ENCODE measurements at places on chromosomes 2 and 18.

GRCh38 chr2:85181134-85181631 lies 48.0 kb downstream of the TCF7L1 start:
- no peak for DNase-seq

GRCh38 chr18:36640021-36640952 lies 188.5 kb downstream of the TPGS2 start:
- no peak for DNase-seq

- DNase-seq, result no peak
These were observed 105.5 kb downstream of the GRB14 start for GRCh38 chr2:164515734-164516133.

DNA sequence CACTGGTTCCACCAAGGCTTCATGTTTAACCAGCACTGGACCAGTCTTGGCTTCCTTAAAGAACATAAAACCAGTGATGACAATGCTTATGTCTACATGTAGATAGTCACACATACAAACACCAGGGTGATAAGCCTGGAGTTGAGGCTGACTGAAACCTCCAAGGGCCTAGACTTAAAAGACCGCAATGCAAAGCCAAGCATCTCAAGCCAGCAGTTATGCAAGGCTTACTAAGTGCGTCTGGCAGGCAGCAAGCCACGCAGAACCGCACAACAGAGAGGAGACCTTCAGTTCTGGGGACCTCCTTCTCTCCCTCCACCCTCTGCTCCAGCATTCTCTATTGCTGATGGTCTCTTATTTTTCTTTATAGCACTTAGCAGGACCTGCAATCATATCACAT lies 63.2 kb upstream of the ACAA2 start:
- no peak for DNase-seq

- peak; percentile 31 for DNase-seq
These were observed 62.2 kb downstream of the ADNP2 start for GRCh38 chr18:80171054-80171872.

GRCh38 chr2:38600921-38601455 lies 1.7 kb downstream of the HNRNPLL start:
- no peak for DNase-seq

DNA sequence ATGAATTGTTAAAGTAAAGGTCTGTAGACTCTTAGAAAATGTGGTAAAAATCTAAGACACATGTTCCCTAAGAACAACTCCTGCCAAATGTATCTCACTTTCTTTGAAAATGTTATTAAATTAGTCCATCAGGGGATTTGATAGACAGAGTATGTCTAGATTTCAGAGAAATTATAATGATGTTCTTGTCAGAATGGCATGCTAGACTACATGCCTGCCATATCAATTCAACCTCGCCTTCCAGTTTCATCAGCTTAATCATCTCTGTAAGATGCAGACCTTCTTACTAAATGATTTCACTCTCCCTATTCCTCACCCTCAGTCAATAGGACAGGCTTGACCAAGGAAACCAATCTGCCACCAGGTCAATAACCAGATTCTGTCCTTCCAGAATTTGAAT lies 368.4 kb downstream of the TXNL1 start:
- no peak for DNase-seq

DNA sequence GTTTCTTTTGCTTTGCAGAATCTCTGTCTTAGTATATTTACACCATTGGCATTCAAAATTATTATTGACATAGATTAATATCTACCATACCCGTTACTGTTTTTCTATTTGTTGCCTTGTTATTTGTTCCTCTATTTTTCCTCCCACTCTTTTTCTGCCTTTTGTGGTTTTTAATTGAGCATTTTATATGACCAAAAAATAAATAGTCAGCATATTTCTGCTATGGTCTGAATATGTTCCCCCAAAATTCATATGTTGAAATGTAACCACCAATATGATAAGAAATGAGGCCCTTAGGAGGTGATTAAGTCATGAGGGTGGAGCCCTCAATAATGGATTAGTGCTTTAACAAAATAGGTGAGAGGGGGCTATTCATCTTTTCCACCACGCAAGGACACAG lies 35.3 kb downstream of the ADRA2B start:
- DNase-seq, result no peak

GRCh38 chr2:82139979-82140611 lies 1835.5 kb upstream of the LRRTM1 start:
- DNase-seq, result no peak

GRCh38 chr2:230668184-230668938 lies 44.3 kb upstream of the CAB39 start:
- DNase-seq, result no peak

DNA sequence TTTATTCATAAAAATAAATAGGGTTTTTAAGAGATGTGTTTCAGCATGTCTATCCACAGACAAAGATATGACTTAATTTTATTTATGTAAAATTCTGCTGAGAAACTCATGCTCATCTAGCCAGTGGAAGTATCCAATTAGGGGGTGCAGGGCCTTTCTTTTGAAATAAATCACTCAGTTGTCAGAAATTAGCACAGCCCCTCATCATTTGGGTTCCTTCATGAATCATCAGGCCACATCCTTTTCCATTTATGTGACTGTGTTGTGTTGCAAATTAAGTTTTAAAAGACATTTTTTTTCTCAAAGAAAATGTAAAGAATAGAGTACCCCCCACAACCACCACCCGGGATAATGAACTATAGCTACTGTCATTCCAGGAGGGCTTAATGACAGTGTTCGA lies 185.8 kb downstream of the NRP2 start:
- no peak for DNase-seq

DNA sequence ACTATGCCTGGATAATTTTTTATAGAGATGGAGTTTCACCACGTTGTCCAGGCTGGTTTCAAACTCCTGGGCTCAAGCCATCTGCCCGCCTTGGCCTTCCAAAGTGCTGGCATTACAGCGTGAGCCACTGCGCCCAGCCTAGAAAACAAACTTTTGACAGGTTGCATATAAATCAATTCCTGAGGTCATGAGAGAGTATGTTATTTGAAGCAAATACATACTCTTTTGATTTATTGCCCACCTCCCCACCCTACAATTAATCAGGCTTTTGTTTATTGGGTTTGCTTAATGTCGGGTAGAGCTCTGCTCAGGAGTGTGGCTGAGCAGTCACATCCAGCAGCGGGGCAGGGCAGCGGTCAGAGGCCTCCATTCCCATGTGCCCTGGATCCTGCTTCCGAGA lies 37.9 kb upstream of the ASB1 start:
- DNase-seq, result no peak

- DNase-seq, result no peak
These were observed 1.6 kb upstream of the DNER start for GRCh38 chr2:229715895-229716507.

All from stimulated activated CD8-positive, alpha-beta memory T cell treated with anti-CD3 and anti-CD28 coated beads, Interleukin-7, amount 100 ng/mL, for 1 hour (primary cell).